Type B pancreatic cell (in vitro differentiated cells): ENCODE measurements at places on chromosomes 11 and 22.

- no peak for DNase-seq
These were observed 314 bp downstream of the RIC8A start for GRCh38 chr11:207863-208180.

GRCh38 chr11:62612366-62613290 lies at the start of the genes EML3 and ROM1:
TSS of gene EML3 (minus strand) at chr11:62612775. CDS start at chr11:62612457, 318 bp downstream.
TSS of gene ROM1 (plus strand) at chr11:62613257. CDS start at chr11:62613282, 25 bp downstream.
- peak; percentile 86 for DNase-seq

DNA sequence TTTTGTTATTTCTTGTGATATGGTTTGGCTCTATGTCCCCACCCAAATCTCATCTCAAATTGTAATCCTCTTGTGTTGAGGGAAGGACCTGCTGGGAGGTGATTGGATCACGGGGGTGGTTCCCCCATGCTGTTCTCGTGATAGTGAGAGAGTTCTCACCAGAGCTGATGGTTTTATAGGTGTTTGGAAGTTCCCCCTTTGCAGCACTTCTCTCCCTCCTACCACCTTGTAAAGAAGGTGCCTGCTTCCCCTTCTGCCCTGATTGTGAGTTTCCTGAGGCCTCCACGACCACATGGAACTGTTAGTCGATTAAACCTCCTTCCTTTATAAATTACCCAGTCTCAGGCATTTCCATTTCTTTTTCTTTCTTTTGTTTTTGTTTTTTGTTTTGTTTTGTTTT lies 24.4 kb upstream of the SIK2 start:
- no peak for DNase-seq

- peak; percentile 71 for DNase-seq
These were observed 394 bp downstream of the KIAA1671 start for GRCh38 chr22:24952837-24953383.

DNA sequence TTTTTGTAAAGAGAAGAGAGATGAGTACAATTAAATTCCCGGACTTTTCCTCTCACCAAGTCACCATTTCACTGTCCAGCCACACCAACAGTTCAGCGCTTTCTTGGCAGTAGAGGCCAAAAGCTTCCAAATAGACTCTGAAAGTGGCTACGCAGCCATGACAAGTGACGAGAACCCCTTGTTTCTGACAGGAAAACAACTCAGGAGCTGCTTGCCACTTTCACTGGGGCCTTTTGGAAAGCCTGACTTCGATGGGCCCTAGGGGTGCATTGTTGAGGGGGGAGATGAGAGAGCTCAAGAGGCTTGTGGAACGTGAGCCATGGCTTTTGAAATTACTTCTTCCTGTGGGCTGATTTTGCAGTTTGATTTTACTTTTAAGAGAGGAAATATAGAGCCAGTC lies 422.1 kb upstream of the FAT3 start:
- no peak for DNase-seq

DNA sequence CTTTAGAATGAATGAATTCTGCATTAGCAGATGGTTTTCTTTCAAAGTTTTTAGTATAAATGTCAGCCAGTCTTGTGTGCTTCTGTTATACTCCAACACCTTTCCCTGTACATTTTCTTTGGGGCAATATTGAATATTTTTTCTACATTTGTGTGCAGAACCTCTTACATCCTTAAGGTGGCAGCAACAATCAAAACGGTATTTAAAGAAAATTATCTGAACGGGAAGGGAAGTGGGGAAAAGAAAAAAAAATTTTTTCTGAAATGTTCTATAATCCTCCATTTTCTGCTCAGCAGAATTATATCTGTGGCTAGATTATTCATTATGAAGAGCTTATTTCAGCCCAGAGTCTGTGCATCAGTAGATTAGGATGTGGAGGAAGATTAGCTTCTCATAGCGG lies 347.3 kb upstream of the RAG2 start:
- no peak for DNase-seq

GRCh38 chr22:40624770-40625169 lies 11.7 kb downstream of the MRTFA start:
- no peak for DNase-seq

DNA sequence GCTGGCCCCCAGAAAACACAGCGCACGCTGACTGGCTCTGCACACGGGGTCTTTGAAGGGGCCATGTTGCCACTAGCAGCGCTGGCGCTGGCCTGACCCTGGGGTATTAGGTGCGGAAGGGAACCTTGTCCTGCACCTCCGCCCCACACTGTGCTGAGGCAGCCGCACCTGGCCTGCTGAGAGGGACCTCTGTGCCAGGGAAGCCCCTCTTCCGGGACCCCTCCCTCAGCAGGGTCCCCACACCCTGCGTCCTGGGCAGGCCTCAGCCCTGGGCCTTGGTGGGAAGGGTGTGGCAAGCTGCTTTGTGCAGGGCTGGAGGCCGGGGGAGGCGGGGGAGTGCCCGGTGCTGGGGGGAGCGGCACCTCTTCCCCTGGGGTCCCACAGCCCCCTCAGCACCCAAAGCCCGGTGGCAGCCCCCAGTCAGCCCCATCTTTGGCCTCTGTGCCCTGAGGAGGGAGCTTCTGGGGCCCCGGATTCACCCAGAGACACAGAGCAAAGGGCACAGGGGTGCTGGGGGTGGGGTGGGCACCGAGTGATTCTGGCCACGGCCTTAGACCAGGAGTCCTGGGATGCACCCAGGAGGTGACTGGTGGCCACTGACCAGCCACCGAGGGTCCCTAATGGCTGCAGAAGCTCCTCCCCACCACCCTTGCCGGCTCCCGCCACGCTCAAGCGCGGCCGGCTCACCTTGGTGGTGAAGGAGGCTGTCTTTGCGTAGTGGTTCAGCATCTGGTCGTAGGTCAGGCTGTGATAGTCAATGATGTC lies 11.4 kb downstream of the TTLL8 start:
- DNase-seq, result no peak

- peak; percentile 6 for DNase-seq
These were observed 429.0 kb downstream of the SOX6 start for GRCh38 chr11:15927196-15927863.

- DNase-seq, result no peak
These were observed 19.7 kb upstream of the APOL3 start for GRCh38 chr22:36180038-36180880.

DNA sequence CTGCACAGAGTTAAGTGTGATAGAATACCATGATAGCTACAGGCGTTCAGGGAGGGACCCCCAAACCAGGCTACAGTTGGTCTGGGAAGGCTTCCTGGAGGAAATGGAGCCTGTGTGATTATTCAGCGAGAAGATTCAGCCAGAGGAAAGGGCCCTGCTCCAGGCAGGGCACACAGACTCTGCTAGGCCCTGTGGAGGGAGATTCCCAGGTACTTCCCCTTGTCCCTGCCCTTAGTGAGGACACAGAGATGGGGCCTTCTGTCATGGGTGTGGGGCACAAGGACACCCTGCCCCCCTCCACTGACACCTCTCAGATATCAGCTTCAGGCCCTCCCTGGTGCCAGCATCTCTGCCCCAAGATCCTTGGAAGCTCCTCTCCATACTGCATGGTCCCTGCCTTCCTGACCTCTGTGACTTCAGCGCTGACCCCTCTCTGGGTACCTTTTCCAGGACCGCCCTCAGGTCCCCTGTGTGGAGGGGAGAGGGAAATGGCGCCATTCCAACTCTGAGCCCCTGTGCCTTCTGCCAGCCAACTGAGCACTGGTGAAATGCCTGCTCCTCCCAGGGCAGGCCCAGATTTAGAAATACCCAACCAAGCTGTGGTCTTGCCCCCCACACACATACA lies 12.6 kb upstream of the POU2F3 start:
- DNase-seq, result no peak

- DNase-seq, result no peak
These were observed 18.1 kb upstream of the PPP6R3 start for GRCh38 chr11:68442433-68442832.

- no peak for DNase-seq
These were observed at the start of gene ARAP1 for GRCh38 chr11:72752088-72752914. TSS of gene ARAP1 (minus strand) at chr11:72752408. CDS start at chr11:72727128, 25,280 bp downstream.

GRCh38 chr11:67114275-67114896 lies 4.7 kb upstream of the KDM2A start:
- DNase-seq, result no peak

- no peak for DNase-seq
These were observed 11.2 kb downstream of the UBASH3B start for GRCh38 chr11:122666743-122667142.

DNA sequence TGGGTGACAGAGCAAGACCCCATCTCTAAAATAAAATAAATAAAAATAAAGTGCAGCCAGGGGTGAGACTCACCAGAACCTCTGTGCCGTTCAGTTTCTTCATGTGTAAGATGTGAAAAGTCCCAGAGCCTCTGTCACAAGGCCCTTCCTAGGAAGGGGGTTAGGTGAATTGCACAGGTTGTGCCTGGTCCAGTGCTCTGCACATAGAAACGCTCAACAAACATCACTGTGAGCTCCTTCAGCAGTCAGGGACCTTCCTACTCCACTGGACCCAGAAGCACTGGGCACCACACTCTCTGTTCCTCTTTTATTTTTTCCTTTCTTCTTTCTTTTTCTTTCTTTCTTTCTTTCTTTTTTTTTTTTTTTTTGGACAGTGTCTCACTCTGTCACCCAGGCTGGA lies 22.3 kb downstream of the MRPL21 start:
- no peak for DNase-seq

DNA sequence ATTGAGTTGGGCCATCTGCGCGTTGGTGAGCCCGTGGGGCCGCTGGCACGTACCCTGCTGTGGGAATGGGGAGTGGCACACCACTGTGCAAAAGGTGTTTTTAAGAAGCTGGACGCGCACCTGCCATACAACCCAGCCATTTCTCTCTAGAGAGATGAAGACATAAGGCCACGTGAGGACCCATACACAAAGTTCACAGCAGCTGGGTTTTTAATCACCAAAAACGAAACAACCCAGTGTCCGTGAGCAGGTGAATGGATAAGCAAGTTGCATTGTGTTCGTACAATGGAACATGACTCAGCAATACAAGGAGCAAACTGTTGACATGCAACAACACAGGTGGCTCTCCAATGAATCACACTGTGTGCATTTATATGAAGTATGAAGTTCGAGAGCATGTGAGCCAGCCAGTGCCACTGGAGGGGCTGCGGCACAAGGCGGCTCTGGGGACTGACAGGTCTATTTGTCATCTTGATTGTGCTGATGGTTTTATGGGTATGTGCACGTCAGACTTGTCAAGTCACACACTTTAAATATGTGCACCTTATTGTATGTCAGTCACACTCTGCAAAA lies 30.6 kb upstream of the PANX2 start:
- no peak for DNase-seq

DNA sequence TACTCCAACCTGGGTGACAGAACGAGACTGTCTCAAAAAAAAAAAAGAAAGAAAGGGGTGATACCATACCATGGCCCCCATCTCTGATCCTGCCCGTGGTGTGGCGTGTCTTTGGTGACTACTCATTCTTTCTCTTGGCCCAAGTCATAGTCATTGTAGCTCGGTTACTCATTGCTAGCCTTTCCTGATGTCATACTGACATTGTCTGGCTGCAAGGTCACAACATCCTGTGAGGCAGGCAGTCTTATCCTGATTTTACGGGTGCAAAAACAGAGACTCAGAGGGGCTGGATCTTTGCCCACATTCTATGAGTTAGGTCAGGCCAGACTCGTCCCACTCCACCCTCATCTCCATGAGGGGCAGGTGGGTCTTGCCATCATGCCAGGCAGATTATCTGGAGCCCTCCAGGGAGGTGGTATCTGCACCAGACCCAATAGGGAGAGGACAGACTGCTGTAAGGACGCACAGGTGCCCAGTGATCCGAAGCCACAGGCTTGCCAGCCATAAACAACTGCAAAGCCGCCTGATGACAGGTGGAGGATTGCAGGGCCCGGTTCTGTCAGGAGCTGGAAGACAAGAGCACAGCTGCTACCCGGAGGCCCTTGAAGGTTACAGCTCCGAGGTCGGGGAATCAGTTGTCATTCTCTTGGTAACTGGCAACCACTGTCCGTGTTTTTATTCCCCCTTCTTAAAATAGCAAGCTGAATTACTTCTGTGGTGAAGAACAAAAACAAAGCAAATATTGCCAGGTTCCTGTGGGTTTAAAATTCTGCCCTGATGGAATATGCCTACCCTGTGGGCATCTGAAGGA lies 13.8 kb downstream of the TOM1 start:
- no peak for DNase-seq

DNA sequence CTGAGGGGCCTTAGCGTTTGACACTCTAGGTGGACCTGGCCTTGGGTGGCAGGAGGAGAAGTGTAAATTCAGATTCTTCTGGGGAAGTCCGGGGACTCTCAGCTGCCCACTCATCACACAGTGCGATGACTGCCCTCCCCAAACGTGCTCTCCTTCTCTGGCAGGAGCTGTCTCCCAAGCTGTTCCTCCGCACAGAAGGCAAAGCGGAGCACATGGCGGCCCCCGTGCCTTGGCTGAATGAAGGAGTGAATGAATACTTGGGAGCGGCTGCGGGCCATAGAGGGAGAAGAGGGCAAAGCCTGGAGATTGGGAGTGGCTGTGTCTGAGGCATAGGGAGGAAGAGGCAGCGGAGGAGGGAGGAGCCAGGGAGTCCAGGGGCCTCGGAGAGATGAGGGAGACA lies 6.9 kb upstream of the NAA40 start:
- no peak for DNase-seq

DNA sequence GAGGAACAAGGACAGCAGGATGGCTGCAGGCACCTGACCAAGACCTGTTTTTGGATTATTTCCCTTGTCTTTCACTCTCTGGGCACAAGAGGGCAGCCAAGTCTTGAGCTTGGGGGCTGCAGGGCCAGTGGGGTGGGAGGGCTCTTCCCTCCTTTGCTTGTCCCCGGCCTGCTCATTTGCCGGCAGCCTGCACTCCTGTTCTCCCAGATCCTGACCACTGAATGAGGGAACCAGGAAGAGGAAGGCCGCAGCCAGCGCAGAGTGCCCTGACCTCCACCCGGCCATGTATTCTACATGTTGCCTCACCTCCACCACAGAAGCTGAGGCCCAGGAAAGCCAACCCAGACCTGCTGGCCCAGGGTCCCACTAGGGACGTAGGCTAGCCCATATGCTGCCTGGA lies 15.5 kb upstream of the NNMT start:
- DNase-seq, result no peak

GRCh38 chr11:28860893-28861292 lies 752.7 kb downstream of the METTL15 start:
- DNase-seq, result no peak

- DNase-seq, result no peak
These were observed 7.1 kb upstream of the ATG16L2 start for GRCh38 chr11:72807021-72807693.

DNA sequence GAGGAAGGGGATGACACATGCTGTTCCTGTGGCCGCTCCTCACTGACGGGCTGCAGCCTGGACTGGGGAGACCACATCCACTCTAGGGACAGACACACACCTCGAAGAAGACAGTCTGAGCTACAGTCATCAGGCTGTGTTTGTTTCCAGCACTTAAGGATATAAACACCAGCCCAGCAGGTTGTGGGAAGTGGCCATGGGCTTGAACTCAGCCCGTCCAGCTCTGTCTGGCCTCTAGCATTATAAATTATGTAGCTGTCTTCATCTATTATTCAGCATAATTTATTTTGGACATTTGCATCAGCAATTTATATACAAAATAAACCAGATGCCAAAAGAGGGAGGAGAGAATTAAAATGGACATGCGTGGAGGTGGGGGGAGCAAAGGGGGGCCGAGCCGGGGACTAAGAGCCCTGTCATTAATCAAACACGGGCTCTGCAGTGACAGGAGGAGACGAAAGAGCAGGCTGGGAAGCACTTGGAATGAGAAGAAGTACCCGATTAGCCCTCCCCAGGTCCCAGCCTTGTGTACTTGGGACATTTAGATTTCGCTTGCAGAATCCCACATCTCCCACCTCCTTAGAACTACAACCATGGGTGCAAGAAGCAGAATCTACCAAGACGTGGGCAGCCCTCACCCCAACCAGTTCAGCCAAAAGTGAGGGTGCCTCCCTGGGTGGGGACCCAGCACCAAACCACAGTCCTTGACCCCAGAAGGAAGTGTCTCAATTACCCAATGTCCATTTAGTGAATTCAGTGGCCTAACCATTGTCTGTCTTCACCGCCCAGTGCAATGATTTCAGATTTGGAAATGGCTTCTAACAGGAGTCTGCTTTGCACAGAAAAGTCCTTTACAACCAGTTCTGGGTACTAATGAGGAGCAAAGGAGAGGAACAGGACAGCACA lies 309.6 kb downstream of the OPCML start:
- no peak for DNase-seq
